Heart left ventricle (tissue), 16 donors: ENCODE measurements at places on chromosomes 2 and 18. TPM values are rescaled to one million over a fixed set of nuclear protein-coding genes. Genes with fewer than 3 reads are reported as not detected.
A peak's percentile ranks its signal among the peaks of the same experiment; 100 is the strongest.

- H3K27me3 ChIP-seq = no peaks in the 10 kb centered on the region
- no peak for DNase-seq
- H3K4me1 ChIP-seq = peaks cover 29% of the 10 kb centered on the region
- no peak overlapping the region for H3K4me3 ChIP-seq
Observed at GRCh38 chr2:111166115-111166514, 45.4 kb downstream of the BCL2L11 start.

The SNORC gene
- 0.74 TPM for total RNA-seq

DNA sequence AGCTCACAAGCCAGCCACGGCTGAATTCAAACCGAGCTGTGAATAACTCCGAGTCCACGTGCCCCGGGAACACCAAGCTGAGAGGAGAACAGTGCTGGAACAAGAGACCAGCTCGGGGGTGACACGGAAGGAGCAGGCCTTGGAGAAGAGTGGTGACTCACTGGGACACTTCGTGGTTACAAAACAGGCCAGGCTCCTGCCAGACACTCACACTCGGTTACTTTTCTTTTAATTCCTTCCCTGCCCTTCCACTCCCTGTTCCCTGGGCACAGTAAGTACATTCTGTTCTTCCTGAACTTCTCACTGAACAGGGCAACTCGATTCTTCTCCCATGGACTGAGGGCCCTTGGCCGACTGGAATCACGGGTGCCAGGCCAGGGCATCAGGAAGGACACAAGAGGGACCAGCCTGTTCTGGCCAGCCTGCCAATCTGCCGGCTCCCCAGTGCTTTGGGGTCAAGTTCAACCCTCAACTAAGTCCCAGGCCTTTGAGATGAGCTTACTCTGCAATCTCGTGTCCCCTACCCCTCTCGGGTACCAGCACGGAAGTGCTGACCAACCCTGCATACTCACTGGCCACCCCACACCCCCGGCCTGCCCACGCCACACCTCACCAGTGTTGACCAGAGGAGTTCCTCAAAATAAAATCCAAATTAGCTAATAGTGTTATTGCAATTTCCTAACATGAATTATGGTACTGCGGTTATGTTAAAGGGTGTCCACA is 87.5 kb downstream of the TFCP2L1 start:
- H3K4me1 ChIP-seq = no peaks in the 10 kb centered on the region
- H3K36me3 ChIP-seq = no peaks in the 10 kb centered on the region
- no peak overlapping the region for H3K4me3 ChIP-seq
- peak; percentile 69 for DNase-seq
- H3K27me3 ChIP-seq = no peaks in the 10 kb centered on the region

DNA sequence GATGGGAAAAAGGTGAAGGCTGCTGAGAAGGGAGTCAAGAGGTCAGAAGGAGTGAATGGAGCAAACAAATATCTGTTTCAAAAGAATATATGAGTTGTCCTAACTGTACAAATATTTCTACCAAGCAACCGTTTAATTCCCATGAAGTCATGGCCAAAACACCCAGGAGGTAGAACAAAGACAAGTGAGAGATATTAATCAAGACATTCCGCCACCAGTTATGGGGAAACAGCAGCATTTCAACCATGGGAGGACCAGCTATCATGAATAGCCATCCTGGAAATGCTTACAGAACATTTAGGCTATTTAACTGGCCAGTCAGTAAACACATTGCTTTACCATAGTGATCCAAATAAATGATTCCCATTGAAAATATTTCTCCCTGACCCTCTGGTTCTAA is 396.3 kb downstream of the IRS1 start:
- no peak for DNase-seq
- no peak overlapping the region for H3K27ac ChIP-seq
- H3K27me3 ChIP-seq = no peaks in the 10 kb centered on the region
- H3K4me1 ChIP-seq = no peaks in the 10 kb centered on the region
- H3K4me3 ChIP-seq = no peak overlapping the region

DNA sequence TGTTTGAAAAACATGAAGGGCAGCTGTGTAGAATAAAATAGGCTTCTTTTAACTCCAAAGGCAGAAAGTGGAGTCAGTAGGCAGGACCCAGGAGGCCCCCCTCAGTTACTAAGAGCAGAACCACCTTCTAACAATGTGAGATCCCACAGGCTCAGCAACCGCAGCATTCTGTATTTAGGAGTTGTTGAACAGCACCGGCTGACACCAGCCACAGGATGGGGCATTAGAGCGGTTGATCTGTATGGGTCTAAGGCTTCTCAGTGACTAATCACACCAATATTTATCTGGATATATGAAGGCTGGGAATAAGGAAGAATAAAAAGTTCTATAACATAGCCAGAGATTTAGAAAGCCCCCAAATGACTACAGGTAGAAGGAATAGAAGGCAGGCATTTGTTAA is 51.7 kb downstream of the MYO5B start:
- H3K36me3 ChIP-seq = no peaks in the 10 kb centered on the region
- DNase-seq = no peak
- no peak overlapping the region for H3K27ac ChIP-seq
- H3K27me3 ChIP-seq = no peaks in the 10 kb centered on the region
- no peaks in the 10 kb centered on the region for H3K4me1 ChIP-seq

GRCh38 chr18:56107821-56108477 is 520.0 kb upstream of the TCF4 start:
- no peak overlapping the region for H3K4me3 ChIP-seq
- no peaks in the 10 kb centered on the region for H3K27me3 ChIP-seq
- no peaks in the 10 kb centered on the region for H3K36me3 ChIP-seq
- no peak overlapping the region for H3K27ac ChIP-seq
- H3K4me1 ChIP-seq = no peaks in the 10 kb centered on the region
- DNase-seq = no peak

DNA sequence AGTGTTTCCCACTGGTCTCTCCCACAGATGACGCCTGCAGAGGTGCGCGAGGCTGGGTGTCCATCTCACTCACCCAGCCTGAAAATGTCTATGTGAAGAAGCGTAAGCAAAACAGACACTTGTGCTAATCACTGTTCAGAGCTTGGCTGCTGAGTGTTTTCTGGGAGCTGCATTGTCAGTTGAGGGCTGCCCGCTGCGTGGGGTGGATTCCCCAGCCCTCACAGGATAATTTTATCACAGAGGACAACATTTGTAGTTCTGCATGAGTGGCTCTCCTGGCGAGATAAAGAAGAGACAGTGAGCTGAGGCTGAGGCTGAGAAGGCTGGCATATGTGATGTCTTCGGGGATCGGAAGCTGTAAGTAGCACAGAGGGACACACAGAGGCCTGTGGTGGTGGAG is 16.2 kb upstream of the CAPN13 start:
- H3K27ac ChIP-seq = no peak overlapping the region
- H3K27me3 ChIP-seq = no peaks in the 10 kb centered on the region
- no peak for DNase-seq
- no peaks in the 10 kb centered on the region for H3K36me3 ChIP-seq

The RAB6D gene
- 0.18 TPM for total RNA-seq

The UGT1A8 gene
- total RNA-seq = not detected

- peak overlapping the region; percentile 100 for H3K27ac ChIP-seq
- no peak overlapping the region for H3K4me3 ChIP-seq
- DNase-seq = peak; percentile 50
- peaks cover 54% of the 10 kb centered on the region for H3K4me1 ChIP-seq
- peaks cover 13% of the 10 kb centered on the region for H3K36me3 ChIP-seq
Observed at GRCh38 chr2:28398101-28398834, 5.6 kb downstream of the FOSL2 start.

GRCh38 chr2:214837466-214837865 is 28.0 kb upstream of the BARD1 start:
- DNase-seq = no peak
- H3K27me3 ChIP-seq = no peaks in the 10 kb centered on the region
- no peaks in the 10 kb centered on the region for H3K36me3 ChIP-seq
- H3K4me1 ChIP-seq = no peaks in the 10 kb centered on the region

DNA sequence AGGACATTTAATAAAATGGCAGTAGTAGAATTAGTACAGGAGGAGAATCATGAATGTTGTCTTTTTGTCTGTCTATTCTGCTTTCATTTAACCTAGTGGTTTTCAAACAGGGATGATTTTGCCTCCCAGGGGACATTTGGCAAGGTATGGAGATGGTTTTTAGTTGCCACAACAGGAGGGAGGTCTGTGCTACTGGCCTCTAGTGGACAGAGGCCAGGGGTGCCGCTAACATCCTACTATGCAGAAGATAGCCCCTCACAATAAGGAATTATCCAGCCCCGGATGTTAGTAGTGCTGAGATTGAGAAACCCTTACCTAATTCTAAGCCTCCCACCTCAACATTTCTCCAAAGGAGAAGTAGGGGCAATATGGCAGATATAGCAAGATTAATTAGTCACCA is 18.3 kb downstream of the FASTKD2 start:
- no peak overlapping the region for H3K27ac ChIP-seq
- H3K27me3 ChIP-seq = no peaks in the 10 kb centered on the region
- peaks cover 87% of the 10 kb centered on the region for H3K36me3 ChIP-seq
- H3K4me1 ChIP-seq = no peaks in the 10 kb centered on the region
- DNase-seq = no peak

The OXER1 gene
- 2.2 TPM for total RNA-seq

- no peak for DNase-seq
- no peak overlapping the region for H3K4me3 ChIP-seq
- peaks cover 3% of the 10 kb centered on the region for H3K27me3 ChIP-seq
- no peaks in the 10 kb centered on the region for H3K36me3 ChIP-seq
- no peak overlapping the region for H3K27ac ChIP-seq
- H3K4me1 ChIP-seq = peaks cover 6% of the 10 kb centered on the region
Observed at GRCh38 chr2:239514754-239515530, 114.1 kb upstream of the HDAC4 start.

DNA sequence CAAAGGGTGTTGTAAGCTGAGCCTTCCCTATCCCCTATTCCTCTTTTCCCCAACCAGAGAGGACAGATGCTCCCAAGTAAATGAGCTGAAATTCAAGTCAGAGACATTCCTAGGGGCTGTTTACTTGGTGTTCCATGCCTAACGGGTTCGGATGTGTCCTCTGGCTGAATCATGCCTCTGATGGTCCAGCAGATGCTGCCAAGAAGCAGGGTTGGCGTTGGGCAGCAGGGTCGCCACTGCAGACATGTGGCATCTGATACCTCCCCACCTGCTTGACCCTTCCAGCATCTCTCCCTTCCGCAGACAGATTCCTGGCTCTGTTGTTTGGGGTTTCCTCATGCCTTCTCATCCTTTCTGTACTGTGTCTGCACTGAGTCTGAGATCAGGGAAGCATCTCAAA is 108.3 kb downstream of the HNRNPLL start:
- no peaks in the 10 kb centered on the region for H3K27me3 ChIP-seq
- H3K27ac ChIP-seq = no peak overlapping the region
- H3K4me1 ChIP-seq = peaks cover 9% of the 10 kb centered on the region
- H3K4me3 ChIP-seq = no peak overlapping the region
- H3K36me3 ChIP-seq = no peaks in the 10 kb centered on the region
- DNase-seq = no peak

DNA sequence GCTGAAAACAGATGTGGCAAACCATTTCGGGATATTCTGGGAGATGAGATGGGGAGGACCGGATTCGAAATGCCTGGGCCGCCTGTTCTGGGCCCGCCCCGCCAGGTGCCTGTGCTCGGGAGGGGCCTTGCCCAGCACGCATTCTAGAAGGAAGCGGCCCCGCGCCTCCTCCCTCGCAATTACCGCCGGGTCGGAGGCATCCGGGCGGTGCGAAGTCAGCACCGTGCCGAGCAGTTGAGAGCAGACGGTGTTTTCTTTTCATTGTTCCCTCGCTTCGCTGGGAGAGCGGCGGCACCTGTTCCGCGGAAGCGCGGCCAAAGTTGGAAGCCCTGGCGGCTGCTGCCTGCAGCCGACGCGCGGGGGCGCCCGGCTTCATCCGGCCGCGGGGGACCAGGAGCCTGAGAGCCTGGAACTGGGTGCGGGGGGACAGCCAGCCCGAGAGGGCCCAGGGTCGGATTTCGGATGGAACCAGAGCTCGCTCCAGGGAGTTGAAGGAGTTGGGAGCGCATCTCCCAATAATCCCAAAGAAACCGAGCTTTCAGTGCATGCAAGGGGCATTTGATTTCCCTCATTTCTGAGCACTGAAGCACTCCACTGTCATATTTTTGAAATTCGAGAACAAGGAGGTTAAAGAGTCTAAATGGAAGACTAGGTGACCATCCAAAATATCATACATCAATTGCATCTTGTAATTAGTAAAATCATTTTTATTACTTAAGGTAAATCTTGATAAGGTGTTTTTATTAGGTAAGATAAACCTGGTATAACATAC is 241.8 kb upstream of the RAB12 start:
- H3K27me3 ChIP-seq = no peaks in the 10 kb centered on the region
- no peak overlapping the region for H3K27ac ChIP-seq
- peak overlapping the region; percentile 45 for H3K4me3 ChIP-seq
- H3K36me3 ChIP-seq = peaks cover 7% of the 10 kb centered on the region
- DNase-seq = peak; percentile 24
- H3K4me1 ChIP-seq = peaks cover 7% of the 10 kb centered on the region

- H3K36me3 ChIP-seq = no peaks in the 10 kb centered on the region
- H3K27me3 ChIP-seq = no peaks in the 10 kb centered on the region
- H3K4me1 ChIP-seq = no peaks in the 10 kb centered on the region
- no peak overlapping the region for H3K27ac ChIP-seq
Observed at GRCh38 chr2:55712477-55713060, 18.9 kb upstream of the PNPT1 start.

The MYO7B gene
- total RNA-seq = 0.20 TPM

- H3K27me3 ChIP-seq = no peaks in the 10 kb centered on the region
- no peak overlapping the region for H3K4me3 ChIP-seq
- H3K36me3 ChIP-seq = no peaks in the 10 kb centered on the region
Observed at GRCh38 chr2:66000901-66001300, 434.0 kb upstream of the MEIS1 start.

The TNFRSF11A gene
- 1.1 TPM for total RNA-seq

- no peak overlapping the region for H3K27ac ChIP-seq
- H3K4me1 ChIP-seq = no peaks in the 10 kb centered on the region
- DNase-seq = no peak
Observed at GRCh38 chr2:169729274-169729605, 4.4 kb upstream of the KLHL23 start.

DNA sequence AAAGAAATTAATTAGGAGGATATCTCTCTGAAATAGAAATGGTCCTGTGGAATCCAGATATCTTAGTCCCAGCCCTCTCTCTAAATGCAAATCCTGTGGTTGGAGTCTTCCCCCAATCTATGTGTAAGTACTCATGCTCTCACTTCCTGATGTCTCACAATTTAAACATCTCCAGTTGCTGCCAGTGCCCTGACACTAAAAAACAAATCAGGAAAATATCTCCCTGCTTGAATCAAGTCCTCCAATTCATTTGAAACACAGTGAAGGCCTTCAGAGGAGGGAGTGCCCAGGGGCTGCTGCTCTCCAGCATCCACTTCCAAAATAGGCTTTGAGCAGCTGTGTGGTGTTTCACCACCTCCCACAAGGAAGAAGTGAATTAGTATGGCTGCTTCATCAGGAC is 413.8 kb downstream of the RAD51AP2 start:
- H3K4me3 ChIP-seq = no peak overlapping the region
- H3K27me3 ChIP-seq = no peaks in the 10 kb centered on the region
